ENCODE measurements at places on chromosomes 1 and 21.

DNA sequence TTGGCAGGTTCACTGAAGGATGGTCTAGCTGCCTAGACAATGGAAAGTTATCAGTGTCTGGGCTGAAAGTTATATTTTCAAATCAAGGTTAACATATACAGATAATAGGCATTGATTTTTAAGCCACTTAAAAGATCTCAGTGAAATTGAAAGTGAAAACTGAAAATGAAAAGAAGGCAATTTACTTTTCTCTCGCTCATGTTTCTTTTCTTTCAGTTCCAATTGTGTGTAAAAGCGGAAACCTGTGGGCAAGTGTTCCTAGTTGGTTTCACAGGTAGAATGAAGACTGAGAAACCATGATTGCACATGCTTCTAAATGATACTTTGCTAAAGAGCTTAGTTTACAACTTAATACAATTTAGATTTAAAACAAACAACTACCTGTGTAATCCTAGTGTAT, 383.7 kb downstream of the ZP4 start:
- DNase-seq = no peak

GRCh38 chr1:65235867-65236805, 73.2 kb upstream of the DNAJC6 start:
- DNase-seq = peak; percentile 60

- peak; percentile 48 for DNase-seq
Measured at GRCh38 chr1:61141288-61142042, 59.1 kb downstream of the NFIA start.

GRCh38 chr1:182588500-182589396, at the start of gene RNASEL:
Gene RNASEL, minus strand, starts transcription at chr1:182589256. Its CDS starts 2,450 bp downstream, at chr1:182586806.
- no peak for DNase-seq

GRCh38 chr21:32604464-32604863, 7.7 kb downstream of the CFAP298 start:
- DNase-seq = no peak

DNA sequence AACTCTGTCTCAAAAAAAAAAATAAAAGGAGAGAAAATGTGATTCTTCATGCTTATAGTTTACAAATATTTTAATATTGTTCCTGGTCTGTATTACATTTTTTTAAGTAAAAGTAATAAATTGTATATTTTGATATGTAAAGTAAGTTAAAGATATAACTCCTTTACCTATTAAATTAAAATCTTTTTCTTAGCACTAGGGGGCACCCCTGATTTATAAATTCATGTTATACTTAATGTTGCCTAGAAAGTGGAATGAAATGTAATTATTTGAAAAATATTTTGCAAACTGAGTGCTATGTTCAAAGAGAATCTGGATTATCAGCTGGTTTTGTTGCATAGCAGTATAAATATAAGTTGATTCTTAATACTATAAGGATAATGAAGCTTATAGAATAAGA, 49.2 kb downstream of the RALGPS2 start:
- peak; percentile 57 for DNase-seq

GRCh38 chr1:175209493-175209921, 16.9 kb upstream of the KIAA0040 start:
- no peak for DNase-seq

GRCh38 chr1:67773462-67773861, 59.8 kb downstream of the GNG12 start:
- DNase-seq = no peak

- DNase-seq = no peak
Measured at GRCh38 chr1:159076438-159077119, at the start of gene AIM2. Gene AIM2, minus strand, starts transcription at chr1:159076766. Its CDS starts 3,267 bp downstream, at chr1:159073499.

- no peak for DNase-seq
Measured at GRCh38 chr1:178230881-178231409, 137.0 kb downstream of the RASAL2 start.

GRCh38 chr1:44723496-44724295, 7.3 kb downstream of the RNU5D-1 start:
- no peak for DNase-seq

- no peak for DNase-seq
Measured at GRCh38 chr1:15947382-15948090, 28.4 kb downstream of the ZBTB17 start.

GRCh38 chr1:2109581-2110021, 59.4 kb downstream of the PRKCZ start:
- no peak for DNase-seq

DNA sequence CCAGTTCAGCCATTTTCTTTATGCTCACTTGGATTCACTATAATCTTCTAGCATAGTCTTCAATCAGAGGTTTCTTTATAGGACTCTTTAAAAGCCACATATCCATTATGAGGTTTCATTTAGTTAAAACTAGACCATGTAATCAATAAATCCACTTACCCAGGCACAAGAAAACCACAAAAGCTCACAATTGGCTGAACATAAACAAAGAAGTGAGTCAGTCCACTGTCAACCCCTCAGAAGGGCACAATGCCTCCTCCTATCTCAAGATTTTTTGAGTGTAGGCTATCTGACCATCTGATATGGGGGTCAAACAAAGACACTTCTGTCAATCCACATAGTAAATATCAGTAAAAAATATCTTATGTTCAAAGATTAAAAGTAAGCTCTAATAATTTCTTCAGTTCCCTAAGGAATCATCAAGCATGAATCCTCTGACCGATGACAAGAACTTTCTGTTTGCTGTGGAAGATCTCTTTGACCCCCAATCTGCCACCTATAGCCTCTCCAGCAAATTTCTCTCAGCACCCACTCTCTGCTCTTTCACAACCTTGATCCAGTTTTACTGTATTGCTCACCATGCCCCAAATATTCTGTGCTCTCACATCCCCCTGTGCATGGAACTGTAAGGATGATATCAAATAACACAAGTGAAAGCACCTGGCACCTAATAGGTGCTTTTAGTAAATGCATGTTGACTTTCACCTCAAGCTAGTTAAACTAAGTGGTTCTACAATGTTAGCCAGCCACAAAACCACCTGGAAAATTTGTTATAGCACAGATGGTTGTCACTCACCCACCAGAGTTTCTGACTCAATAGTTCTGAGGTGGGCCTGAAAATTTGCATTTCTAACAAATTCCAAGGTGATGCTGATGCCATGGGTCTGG, 16.7 kb downstream of the RAB3B start:
- no peak for DNase-seq

- DNase-seq = no peak
Measured at GRCh38 chr1:153610334-153610733, 2.6 kb downstream of the S100A16 start.

DNA sequence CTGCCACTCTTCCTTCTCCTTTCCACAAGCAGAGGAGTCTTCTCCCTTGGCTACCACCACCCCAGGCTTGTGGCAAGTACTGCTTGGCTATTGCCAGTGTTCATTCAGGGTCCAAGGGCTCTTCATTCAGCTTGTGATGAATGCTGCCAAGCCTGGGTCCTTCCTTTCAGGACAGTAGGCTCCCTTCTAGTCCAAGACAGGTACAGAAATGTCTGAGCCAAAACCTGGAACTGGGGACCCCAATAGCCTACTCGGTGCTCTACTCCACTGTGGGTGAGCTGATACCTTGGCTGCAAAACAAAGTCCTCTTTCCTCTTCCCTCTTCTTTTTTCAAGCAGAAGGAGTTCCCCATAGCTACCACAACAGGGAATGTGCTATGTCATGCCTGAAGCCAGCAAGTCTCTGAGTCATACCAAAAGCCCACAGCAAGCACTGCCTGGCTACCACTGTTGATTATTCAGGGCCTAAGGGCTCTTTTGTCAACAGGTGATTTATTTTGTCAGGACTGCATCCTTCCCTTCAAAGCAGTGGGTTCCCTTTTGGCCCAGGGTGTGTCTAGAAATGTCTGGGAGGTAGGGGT, 268.9 kb downstream of the HHAT start:
- no peak for DNase-seq

GRCh38 chr1:897226-897625, 26.5 kb upstream of the SAMD11 start:
- DNase-seq = no peak

Measured in NCI-H446 (cell line).